ENCODE measurements at places on chromosomes 5 and 9.

DNA sequence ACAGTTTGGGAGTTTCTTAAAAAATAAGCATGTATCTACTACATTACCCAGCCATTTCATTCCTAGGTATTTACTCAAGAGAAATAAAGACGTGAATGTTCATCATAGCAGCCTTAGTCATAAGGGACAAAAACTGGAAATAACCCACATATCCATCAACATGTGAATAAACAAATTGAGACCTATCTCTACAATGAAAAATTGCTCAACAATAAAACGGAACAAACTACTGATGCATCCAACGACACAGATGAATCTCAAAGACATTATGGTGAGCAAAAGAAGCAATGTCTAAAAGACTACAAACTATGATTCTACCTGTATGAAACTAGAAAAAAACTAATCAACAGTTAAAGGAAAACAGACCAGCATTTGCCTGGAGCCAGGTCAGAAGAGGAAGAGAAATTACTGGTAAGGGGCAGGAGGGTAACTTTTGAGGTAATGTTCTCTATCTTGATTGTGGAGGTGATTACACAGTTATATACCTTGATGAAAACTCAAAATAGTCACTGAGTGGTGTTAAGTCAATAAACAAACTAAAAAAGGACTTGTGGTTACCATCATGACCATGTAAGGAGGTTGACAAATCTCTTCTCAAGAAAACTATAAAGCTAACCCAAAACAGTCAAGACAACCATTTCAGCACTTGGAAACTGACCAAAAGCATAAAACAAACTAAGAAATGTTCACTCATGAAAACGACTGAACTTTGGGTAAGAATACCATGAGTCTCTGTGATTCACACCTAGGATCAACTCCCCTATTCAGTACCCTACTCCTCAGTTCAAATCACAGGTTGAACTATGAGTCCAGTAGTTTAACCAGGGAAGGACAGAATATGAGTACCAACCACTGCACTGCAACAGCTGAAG lies 10.4 kb downstream of the UIMC1 start:
- DNase-seq: no peak

GRCh38 chr9:3873818-3874217 lies 348.0 kb upstream of the RFX3 start:
- DNase-seq: no peak

DNA sequence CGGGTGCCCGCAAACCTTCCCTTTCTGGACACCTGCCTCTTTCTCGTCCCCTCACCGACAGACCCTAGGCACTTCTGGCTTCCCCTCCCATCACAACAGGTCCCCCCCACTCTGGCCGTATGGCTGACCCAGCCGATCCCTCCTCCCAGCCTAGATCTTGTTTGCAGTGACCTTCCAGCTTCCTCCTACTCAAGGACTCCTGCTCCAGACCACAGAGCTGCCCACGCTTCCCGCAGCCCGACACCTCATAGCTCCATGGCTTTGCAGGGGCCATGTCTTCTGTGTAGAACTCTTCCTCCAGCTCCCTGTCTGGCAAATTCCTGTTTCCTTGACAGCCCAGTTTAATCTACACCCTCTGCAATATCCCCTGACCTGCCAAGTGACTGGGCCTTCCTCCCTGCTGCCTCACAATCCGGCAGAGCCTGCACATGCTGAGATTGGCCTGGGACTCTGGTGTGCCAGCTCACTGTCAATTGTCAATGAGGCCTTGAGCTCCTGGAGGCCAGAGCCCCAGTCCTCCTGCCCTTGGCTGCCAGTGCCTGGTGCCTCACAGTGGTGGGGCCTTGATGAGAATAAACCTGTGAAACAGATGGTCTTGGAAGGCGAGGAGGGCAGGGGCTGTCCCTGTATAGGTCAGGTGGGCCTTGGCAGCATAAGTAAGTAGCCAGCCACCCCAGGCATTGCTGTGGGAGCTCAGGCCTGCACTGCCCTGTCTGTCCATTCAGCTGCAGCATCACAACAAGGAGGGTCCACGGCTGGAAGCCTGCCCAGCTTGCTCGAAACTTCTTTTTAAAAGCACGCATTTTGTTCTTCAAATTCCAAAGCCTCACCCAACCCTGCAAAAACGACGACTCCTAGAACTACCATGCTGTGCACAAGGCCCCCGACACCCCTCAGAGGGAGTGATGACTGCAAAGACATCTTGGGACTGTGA lies 50.5 kb downstream of the GADD45G start:
- no peak for DNase-seq

- no peak for DNase-seq
Measured at GRCh38 chr5:148740079-148740858, 85.9 kb upstream of the HTR4 start.

- no peak for DNase-seq
Measured at GRCh38 chr9:82154573-82154972, 166.0 kb downstream of the SPATA31D1 start.
